ENCODE measurements at places on chromosomes 1 and 21.

GRCh38 chr21:32958288-32959002 is 67.3 kb upstream of the OLIG2 start:
- no peak for DNase-seq

GRCh38 chr1:117389284-117389683 is 22.0 kb downstream of the MAN1A2 start:
- DNase-seq: no peak

DNA sequence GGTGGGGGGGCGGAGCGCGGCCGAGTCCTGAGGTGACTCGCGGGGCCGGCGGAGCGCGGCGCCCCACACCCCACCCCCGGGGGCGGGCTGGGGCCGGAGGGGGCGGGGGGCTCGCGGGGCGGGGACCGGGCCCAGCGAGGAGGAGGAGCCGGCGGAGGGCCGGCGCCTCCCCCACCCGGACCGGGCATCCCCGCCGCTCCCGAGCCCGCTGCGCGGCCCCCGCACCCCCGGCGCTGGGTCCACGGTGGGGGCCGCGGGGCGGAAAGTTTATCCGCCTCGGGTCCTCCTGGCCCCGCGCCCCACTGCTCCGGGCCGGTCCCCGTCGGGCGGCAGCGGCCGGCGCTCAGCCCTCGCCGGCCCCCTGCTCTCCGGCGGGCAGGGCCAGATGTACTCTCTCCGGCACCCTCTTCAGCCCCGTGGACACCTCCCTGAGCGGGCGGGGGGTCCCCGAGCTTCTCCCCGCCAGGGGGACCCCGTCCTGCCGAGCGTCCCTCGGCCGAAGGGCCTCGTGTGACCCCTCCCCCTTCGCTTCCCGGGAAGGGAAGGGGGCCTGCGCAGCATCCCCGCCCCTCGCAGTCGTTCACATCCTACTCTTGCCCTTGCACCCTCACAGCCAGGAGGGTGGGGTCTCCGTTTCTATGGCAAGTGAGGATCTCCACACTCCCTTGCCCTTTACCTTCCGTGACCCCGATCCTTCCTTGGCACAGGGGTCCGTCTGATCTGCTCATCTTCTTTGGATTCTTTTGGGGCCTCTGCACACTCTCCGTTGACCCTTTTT is 663 bp downstream of the CAMTA1 start:
- no peak for DNase-seq

DNA sequence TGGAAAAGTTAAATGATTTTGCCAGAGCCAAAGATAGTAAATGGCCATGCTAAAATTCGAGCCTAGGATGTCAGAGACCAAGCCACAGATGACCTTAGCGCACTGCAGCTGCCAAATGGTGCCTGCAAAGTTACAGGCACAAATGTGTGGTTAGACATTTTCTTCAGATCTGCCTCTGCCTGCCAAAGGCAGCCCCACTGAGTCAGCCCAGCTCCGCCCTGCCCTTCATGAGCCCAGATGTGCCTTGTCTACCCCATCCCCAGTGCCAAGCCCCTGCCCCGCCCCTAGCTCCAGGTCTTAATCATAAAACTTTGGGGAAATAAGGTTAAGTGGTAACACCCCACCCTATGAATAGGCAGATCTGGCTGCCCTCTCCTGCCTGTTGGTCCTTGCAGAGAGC is 105.9 kb downstream of the DTL start:
- no peak for DNase-seq

DNA sequence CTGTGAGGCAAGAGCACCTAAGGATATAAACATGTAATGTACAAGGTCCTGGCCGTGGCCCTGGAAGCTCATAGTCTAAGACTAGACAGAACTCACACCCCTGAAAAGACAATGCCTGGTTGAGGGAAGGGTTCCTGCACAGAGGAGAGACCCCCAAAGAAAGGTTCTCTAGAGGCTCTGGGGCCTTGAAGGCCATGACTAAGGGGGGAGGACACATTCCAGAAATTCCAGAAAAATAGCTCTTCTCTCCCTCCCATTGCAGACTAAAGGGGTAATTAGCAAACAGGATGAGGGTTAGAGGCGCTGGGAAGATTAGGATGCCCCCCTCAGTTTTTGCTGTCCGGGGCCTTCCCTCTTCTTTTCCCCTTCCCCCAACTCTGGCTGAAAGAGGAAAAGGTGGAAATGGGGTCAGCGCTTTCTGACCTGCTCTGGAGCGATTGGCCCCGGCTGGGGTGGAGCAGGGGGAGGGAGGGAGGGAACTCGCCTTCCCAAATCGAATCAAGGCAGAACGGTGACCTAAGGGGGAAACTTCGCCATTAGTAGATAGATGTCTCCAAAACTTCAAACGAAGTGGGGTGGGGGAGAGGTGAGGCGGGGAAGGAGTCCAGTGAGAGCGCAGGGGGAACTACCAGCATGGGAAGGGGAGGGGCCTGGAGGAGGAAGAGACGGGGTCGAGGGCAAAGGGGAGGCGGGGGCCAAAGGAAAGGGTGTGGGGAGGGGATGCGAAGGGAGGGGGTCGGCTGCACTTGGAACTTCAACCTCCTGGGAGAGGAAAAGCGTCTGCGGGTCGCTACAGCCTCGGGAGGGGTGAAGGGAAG is 11.8 kb downstream of the PAX7 start:
- no peak for DNase-seq

DNA sequence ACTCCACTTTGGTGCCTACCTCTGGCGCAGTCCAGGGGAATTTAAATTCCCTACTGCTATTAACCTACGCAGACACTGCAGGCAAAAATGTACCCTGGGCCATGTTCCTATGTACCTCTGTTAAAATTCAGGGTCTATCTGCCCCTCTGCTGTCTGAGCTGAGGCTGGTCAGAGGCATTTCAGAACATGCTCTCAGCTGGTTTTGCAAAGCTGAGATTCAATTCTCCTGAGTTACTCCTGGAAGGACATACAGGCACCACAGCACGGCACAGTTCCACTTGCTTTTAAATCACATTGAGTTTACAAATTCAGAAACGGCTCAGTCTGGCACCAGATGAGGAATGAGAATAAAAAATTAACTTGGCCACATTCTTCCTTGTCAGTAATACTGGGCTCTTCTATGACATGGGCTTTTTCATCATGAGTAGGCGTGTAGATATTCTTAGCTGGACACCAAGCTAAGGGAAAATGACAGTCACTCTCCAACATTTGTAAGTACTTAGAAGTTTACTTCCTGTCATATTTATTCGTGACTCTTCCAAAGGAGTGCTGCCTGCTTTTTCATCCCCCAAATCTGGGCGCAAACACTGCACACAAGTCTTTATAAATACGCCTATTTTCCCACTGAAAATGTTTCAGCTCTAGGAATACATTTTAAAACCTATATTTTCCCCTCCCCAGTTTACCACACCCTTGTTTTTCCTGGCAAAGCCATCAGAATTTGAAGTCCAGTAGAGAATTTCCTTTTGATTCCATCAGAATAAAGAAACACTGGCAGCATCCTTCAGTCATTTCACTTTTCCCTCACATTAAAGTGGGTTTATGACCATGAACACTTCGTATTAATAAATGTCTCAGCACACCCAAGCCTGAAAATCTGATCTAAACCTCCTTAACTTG is 1.9 kb downstream of the C1orf198 start:
- DNase-seq: peak; percentile 60

- DNase-seq: peak; percentile 75
Observed at GRCh38 chr1:25232866-25233784, 823 bp upstream of the SYF2 start.

- no peak for DNase-seq
Observed at GRCh38 chr1:91546876-91547275, 46.2 kb downstream of the CDC7 start.

GRCh38 chr1:208298593-208299269 is 54.5 kb upstream of the PLXNA2 start:
- DNase-seq: no peak

GRCh38 chr21:19510653-19511052 is 1107.1 kb upstream of the TMPRSS15 start:
- DNase-seq: no peak

- DNase-seq: no peak
Observed at GRCh38 chr1:197844651-197845050, 57.8 kb upstream of the C1orf53 start.

DNA sequence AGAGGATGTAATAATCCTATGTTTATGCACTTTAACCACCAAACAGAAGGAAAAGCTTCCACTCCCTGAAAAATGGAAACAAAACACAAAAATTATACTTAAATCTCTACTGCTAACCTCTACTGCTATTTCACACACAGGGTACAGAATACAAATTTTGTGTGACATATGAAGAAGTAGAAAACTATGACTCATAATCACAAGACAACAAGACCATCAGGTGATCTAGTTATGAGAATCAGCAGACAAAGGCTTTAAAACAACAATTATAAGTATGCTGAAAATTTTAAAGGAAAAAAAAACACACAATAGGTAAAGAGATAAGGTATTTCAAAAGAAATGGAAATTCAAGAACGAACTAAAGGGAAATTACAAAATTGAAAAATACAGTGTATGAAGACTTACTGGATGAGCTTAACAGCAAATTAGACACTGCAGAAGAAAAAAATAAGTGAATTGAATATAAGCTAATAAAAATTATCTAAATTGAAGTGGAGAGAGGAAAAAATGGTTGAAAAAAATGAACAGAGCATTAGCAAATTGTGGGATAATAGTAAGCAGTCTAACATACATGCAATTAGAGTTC is 13.6 kb upstream of the NAV1 start:
- no peak for DNase-seq

- no peak for DNase-seq
Observed at GRCh38 chr1:115040501-115040900, 10.9 kb downstream of the TSHB start.

- no peak for DNase-seq
Observed at GRCh38 chr21:20627594-20627993, 370.6 kb upstream of the NCAM2 start.

DNA sequence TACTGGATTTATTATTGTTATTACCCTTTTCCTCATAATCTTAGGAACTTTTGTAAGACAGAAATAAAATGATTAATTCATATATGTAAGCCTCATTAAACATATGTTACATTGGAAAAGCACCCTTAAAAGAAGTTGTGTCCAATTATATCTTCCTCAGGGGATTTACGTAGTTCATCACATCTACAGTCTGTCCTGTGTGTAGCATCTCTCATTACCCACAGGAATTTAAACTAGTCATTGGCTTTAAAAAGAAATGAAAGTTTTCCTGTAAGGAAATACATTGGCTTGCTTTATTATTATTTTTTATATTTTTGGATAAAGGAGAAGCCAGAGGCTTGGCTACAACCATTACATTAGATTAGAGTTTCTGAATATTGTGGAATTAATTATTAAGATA is 56.1 kb downstream of the SWT1 start:
- DNase-seq: peak; percentile 6

- DNase-seq: peak; percentile 26
Observed at GRCh38 chr1:206754011-206754410, 16.6 kb upstream of the IL19 start.

DNA sequence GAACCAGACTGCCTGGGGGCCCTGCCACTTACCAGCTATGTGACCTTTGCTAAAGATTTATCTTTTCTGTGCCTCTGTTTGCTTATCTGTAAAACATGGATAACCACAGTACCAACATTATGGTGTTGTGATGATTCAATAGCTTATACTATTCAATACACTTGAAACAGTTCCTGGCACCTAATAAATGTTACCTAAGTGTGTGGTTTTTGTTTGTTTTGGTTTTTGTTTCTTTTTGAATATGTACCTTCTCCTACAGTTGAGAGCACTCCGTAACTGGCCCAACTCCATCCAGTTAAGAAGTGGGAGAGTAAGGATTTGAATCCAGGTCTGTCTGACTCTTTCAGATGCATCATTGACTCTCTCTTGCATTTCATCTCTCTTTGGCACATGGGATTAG is 125.8 kb upstream of the C8B start:
- no peak for DNase-seq

DNA sequence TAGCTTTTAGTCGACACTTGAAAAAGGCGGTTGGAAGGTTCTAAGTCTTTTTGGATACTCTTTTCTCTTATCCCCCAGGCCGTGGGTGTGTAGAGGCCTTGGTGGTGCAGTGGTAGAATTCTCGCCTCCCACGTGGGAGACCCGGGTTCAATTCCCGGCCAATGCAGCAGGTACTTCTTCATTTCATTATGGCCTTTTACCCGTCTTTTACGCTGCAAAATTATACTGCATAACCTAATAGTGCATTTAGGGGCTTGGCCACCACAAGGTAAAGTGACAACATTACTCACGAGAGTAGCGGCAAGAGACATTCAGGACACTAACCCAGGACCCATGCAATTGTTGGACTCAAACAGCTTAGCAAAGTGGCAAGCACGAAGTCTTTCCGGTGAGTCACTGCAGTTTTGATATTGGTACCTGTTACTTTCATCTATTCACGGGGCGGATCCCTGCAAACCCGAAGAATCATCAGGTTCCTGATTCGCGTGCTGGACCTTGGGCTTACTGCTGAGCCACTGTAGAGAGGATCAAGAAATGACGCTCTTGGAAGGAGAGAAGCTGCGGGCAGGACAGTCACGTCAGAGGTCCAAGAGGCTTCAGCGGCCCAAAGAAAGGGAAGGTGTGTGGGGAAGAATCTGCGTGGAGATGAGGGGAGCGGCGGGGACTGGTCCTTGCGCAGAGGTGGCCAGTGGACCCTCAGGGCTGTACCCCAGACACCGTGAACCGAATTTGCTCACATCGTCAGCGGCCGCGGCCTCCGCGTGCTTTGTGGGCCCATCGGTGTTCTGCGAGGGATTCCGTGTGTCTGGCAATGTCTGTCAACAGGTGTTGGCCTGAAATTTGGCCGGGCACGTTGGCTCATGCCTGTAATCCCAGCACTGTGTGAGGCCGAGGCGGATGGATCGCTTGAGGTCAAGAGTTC is 12.9 kb upstream of the RNU1-4 start:
- peak; percentile 85 for DNase-seq

- DNase-seq: no peak
Observed at GRCh38 chr1:159936273-159936904, 9.0 kb downstream of the IGSF9 start.

DNA sequence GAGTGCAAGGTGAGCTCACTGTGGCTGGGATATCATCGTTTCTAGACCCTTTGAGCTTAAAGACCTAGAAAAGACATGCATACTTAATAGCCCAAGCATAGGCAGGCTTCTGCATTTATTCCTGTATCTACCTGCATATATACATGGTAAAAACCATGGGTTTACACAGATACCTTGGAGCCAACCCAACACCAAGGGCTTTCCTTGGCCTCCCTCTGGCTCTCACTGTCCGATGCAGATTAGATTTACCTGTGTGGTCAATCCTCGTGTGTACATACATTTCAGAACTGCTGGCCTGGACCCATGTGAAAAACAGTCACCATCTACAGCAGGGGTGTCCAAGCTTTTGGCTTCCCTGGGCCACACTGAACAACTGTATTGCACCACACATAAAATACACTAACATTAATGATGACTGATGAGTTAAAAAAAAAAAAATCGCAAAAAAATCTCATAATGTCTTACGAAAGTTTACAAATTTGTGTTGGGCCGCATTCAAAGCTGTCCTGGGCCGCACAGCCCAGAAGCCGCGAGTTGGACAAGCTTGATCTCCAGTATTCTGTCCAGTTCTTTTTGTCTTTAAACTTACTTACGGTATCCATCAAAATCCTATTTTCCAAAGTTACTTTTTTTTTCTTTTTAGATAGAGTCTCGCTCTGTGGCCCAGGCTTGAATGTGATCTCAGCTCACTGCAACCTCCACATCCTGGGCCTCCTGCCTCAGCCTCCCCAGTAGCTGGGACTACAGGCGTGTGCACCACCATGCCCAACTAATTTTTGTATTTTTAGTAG is 43.5 kb downstream of the WDR4 start:
- no peak for DNase-seq
